ENCODE measurements at places on chromosomes 7 and 10. TPM values are rescaled to one million over a fixed set of nuclear protein-coding genes. Genes with fewer than 3 reads are reported as not detected.
A peak's percentile ranks its signal among the peaks of the same experiment; 100 is the strongest.

GRCh38 chr7:100152404-100152803, 3.7 kb downstream of the LAMTOR4 start:
- peaks cover 12% of the 10 kb centered on the region for H3K4me1 ChIP-seq
- H3K27ac ChIP-seq = no peak overlapping the region
- H3K4me3 ChIP-seq = no peak overlapping the region
- no peaks in the 10 kb centered on the region for H3K27me3 ChIP-seq

- peak; percentile 31 for DNase-seq
- peaks cover 61% of the 10 kb centered on the region for H3K36me3 ChIP-seq
- H3K4me1 ChIP-seq = peaks cover 43% of the 10 kb centered on the region
- peak overlapping the region; percentile 100 for H3K27ac ChIP-seq
- H3K27me3 ChIP-seq = no peaks in the 10 kb centered on the region
Measured at GRCh38 chr10:17236468-17237148, 8.6 kb downstream of the VIM start.

DNA sequence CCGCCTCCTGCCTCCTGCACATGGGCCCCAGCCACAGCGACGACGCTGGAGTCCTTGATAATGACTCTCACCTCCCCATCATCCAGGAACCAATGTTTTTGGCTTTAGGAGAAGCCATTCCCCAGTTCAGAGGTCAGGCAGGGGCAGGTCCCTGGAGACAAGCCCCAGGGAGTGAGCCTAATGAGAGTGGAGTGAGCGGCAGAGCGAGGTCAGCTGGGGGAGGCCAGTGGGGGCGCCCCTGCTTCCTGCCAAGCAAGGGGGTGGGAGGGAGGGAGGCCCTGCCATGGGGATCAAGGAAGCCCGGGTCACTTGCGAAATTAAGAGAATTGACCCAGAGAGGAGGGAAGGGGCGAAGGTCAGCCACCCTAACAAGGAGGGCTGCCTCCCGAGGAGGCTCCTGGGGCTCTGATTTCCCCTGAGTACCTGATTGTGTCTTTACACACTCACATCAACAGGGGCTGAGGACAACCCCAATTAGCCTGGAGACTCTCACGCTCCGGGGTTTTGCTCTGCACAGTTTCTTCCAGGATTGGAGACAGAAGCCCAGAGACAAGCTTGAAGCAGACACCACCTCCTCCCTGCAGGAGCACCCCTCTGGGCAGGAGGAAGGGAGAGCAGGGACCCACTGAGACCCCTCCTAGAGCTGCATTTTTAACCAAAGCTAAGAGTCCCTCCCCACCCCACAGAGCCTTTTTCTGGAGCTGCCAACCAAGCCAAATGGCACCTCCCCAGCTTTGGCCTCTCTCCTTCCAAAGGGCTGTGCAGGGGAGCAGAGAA, 112.1 kb downstream of the COL13A1 start:
- H3K27me3 ChIP-seq = no peaks in the 10 kb centered on the region
- H3K27ac ChIP-seq = no peak overlapping the region
- no peak for DNase-seq
- H3K36me3 ChIP-seq = no peaks in the 10 kb centered on the region
- no peak overlapping the region for H3K4me3 ChIP-seq

Gene TMEM213
- total RNA-seq = not detected

DNA sequence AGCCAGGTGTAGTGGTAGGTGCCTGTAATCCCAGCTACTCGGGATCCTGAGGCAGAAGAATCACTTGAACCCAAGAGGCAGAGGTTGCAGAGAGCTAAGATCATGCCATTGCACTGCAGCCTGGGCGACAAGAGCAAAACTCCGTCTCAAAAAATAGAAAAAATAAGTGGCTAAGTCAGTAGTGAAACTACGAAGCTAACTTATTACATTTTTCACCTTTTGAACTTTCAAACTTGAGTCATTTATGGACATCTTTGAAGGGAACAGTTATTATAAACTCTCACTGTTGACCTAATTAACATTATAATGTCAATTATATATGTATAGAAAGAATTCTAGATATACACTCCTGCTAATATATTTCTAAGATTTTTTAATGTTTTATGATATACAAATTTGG, 541.5 kb upstream of the C7orf33 start:
- H3K27ac ChIP-seq = no peak overlapping the region
- DNase-seq = no peak
- no peaks in the 10 kb centered on the region for H3K27me3 ChIP-seq
- no peak overlapping the region for H3K4me3 ChIP-seq

- peak overlapping the region; percentile 86 for H3K4me3 ChIP-seq
- H3K27me3 ChIP-seq = no peaks in the 10 kb centered on the region
- DNase-seq = no peak
- H3K27ac ChIP-seq = peak overlapping the region; percentile 85
- no peaks in the 10 kb centered on the region for H3K36me3 ChIP-seq
Measured at GRCh38 chr7:4641091-4641666, 40.9 kb upstream of the FOXK1 start.

DNA sequence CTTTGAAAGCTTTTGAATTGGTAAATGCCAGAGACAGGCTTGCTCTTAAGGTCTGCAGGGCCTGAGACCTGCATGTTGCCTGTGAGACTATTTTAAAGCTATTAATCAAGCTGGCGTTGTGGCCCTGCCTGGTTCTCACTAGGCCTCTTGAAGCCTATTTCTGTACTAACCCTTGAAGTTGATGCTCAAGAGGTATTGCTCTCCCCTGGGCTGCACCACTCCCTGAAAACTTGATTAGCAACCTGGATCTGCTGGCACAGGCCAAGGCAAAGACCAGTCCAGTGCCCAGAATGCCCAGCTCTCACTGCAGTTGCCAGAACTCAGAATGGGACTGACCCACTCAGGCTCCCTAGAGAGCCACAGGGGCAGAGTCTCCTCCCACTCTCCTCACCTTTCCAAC, 220.0 kb upstream of the MEOX2 start:
- H3K4me3 ChIP-seq = no peak overlapping the region
- no peak overlapping the region for H3K27ac ChIP-seq
- no peaks in the 10 kb centered on the region for H3K36me3 ChIP-seq
- no peak for DNase-seq
- no peaks in the 10 kb centered on the region for H3K27me3 ChIP-seq
- H3K4me1 ChIP-seq = no peaks in the 10 kb centered on the region

Gene KIAA1549
- 4.2 TPM for total RNA-seq

Gene NEUROG3
- not detected for total RNA-seq

- no peak overlapping the region for H3K4me3 ChIP-seq
- no peaks in the 10 kb centered on the region for H3K27me3 ChIP-seq
- H3K27ac ChIP-seq = no peak overlapping the region
- DNase-seq = no peak
Measured at GRCh38 chr10:43384252-43385221, 13.1 kb downstream of the FXYD4 start.

DNA sequence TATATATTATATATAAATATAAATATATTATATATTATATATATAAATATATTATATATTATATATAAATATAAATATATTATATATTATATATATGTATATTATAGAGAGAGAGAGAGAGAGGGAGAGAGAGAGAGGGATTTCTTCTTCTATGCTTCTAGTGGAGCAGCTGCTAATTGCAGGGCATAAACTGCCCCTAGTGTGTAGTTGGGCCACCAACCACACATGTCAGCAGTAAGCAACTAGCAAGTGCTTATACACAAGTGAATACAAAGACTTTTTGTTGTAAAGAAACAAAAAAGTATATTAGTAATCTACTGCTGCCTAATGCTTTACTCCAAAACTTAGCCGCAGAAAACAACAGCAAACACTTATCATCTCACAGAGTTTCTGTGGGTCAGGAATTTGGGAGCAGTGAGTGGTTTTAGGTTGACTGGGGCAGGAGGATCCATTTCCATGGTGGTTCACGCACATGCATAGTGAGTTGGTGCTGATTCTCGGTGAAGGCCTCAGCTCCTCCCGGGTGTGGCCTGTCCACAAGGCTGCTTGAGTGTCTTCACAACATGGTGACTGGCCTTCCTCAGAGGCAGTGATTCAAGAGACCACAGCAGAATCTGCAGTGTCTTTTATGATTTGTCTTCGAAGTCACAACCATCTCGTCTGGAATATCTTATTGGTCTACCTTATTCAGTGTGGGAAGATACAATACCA, 25.5 kb upstream of the BAG3 start:
- H3K27ac ChIP-seq = no peak overlapping the region
- no peak for DNase-seq
- peaks cover 2% of the 10 kb centered on the region for H3K4me1 ChIP-seq
- H3K36me3 ChIP-seq = no peaks in the 10 kb centered on the region
- H3K27me3 ChIP-seq = no peaks in the 10 kb centered on the region

DNA sequence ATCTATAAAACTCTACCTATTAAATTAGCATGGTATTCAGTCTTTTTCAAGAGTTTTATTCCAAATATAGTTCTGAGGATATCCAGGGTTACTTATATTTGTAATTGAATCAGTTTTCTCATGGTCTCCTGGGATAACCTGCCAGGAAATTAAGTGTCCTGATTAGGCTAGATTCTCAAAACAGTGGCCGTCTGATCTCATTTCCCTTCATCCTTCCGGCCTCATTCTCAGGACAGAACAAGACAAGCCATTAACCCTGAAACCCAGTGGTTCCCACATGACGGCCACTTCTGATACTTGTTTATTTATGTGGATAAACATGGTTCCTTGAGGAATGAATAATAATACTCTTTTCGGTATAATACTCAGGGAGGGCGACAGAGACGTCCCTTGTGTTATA, 417.6 kb upstream of the POT1 start:
- no peaks in the 10 kb centered on the region for H3K36me3 ChIP-seq
- no peak overlapping the region for H3K4me3 ChIP-seq
- no peaks in the 10 kb centered on the region for H3K27me3 ChIP-seq

Gene SLC18A2
- total RNA-seq = not detected

DNA sequence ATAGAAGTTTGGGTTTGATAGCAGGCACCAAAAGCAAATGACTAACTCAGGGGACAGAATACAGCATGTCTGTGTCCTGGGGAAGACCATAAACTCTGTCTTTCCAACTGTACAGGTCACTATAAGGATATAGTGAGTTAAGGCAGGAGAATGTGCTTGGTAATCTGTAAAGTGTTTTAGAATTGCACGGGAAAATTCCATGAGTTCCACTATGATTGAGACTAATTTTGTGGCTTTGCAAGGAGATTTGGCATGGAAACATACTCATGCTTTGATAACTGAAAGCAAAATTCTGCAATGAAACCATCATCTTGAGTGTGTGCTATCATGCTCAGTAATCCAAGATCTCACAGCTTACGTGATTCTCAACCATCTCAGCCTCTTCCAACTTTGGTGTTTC, 152.6 kb downstream of the PKD1L1 start:
- no peaks in the 10 kb centered on the region for H3K36me3 ChIP-seq
- H3K4me3 ChIP-seq = peak overlapping the region; percentile 24
- peak overlapping the region; percentile 84 for H3K27ac ChIP-seq
- H3K27me3 ChIP-seq = no peaks in the 10 kb centered on the region
- DNase-seq = peak; percentile 88

Gene CASTOR2
- 8.4 TPM for total RNA-seq

Gene PAX4
- total RNA-seq = not detected

Gene LRIT2
- not detected for total RNA-seq

DNA sequence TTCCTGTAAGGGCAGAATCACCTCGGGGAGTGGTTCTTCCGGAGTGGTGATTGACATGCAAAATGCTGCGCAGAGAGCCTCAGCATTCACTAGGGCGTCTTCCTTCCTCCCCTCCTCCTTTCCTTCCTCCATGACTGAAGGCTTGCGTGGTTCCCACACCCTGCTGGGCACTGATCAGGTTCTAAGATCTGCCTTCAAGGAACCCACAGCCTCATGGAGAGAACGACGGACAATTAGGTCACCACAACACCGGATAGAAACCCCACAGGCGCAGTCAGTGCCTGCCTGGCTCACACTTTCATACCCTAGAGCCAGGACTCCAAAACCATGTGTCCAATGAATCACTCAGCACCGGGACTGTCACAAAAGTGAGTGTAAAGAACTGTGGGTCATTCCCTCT, 131.3 kb downstream of the DPP6 start:
- no peaks in the 10 kb centered on the region for H3K36me3 ChIP-seq
- no peak overlapping the region for H3K27ac ChIP-seq
- H3K4me1 ChIP-seq = no peaks in the 10 kb centered on the region
- DNase-seq = no peak
- H3K4me3 ChIP-seq = no peak overlapping the region
- H3K27me3 ChIP-seq = no peaks in the 10 kb centered on the region

DNA sequence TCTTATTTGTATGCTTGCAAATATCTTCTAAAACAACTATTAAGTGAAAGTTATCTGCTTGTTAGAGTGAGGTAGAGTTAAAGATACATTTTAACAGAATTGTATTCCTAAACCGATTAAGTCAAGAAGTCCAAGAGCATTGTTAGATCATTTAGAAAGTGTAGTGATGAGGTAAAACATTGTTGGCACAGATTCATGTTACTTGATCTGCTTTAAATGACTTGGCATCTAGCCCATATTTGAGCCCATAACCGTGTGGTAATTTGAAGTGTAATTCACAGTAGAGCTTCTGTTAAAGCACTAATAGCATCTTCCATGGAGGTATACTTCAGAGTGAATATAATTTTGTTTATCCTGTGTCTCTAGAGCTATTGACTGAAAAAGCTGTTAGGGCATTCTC, 62.1 kb downstream of the PTEN start:
- no peak for DNase-seq
- no peak overlapping the region for H3K27ac ChIP-seq
- peaks cover 43% of the 10 kb centered on the region for H3K4me1 ChIP-seq
- no peak overlapping the region for H3K4me3 ChIP-seq
- H3K36me3 ChIP-seq = peaks cover 10% of the 10 kb centered on the region
- no peaks in the 10 kb centered on the region for H3K27me3 ChIP-seq

DNA sequence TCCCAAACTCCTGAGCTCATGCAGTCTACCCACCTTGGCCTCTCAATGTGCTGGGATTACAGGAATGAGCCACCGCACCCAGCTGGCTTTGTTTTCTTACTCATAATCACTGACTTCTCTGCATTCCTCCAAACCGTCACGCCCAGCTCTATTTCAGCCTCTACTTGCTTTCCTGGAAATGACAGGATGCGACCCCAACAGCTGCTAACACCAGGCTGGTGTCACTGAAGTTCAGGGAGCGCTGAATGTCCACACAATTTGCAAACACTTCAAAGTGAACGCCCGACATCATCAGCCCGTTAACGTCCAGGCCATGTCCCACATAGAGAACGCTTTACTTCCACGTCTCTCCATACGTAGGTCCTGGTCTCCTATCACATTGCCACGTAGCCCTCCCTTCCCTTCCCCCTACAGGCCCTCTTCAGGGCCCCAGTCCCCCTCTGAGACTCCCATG, 12.8 kb upstream of the PROSER2 start:
- no peaks in the 10 kb centered on the region for H3K36me3 ChIP-seq
- no peak overlapping the region for H3K27ac ChIP-seq
- no peak for DNase-seq
- H3K4me1 ChIP-seq = no peaks in the 10 kb centered on the region
- H3K27me3 ChIP-seq = peaks cover 15% of the 10 kb centered on the region

Gene LIPK
- not detected for total RNA-seq

Gene HOXA5
- total RNA-seq = 0.25 TPM

Data from GM23248 (cell line).